Stimulated activated CD4-positive, alpha-beta T cell treated with anti-CD3 and anti-CD28 coated beads, TNF-alpha, amount 100 ng/mL, for 1 hour (primary cell): ENCODE measurements at places on chromosomes 3 and 15.

- no peak for DNase-seq
Observed at GRCh38 chr3:115792206-115792955, 169.1 kb downstream of the GAP43 start.

- DNase-seq = no peak
Observed at GRCh38 chr15:44782516-44782915, 46.2 kb downstream of the TRIM69 start.

DNA sequence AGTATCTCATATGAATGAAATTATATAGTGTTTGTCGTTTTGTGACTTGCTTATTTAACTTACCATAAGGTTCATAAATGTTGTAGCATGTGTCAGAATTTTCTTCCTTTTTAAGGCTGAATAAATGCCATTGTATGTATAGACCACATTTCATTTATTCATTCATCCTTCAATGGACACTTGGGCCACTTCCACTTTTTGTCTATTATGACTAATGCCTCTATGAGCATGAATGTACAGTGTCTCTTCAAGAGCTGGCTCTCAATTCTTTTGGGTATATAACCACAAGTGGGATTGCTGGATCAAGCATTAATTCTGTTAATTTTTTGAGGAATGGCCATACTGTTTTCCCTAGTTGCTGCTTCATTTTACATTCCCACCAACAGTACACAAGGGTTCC is 156.1 kb downstream of the VPS8 start:
- no peak for DNase-seq

GRCh38 chr15:91867581-91868026 is 14.1 kb downstream of the SLCO3A1 start:
- DNase-seq = no peak

DNA sequence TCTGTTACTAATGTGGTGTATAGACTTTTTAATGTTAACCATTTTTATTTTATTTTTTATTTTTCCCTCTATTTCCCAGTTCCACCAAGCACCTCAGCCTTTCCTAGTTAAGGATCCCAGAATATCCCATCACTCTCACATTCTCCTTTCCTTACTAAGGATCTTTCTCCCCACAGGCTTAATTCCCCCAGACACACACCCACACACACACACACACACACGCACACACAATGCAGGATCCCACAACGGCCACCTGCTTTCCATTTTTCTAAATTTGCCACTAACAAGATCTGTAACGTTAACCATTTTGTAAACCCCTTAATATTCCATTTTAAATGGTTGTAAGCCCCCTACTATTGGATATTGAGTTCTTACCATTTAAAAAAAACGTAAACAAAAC is 404.1 kb downstream of the ZIC1 start:
- no peak for DNase-seq

- DNase-seq = no peak
Observed at GRCh38 chr3:72155391-72156064, 370.6 kb upstream of the PROK2 start.

DNA sequence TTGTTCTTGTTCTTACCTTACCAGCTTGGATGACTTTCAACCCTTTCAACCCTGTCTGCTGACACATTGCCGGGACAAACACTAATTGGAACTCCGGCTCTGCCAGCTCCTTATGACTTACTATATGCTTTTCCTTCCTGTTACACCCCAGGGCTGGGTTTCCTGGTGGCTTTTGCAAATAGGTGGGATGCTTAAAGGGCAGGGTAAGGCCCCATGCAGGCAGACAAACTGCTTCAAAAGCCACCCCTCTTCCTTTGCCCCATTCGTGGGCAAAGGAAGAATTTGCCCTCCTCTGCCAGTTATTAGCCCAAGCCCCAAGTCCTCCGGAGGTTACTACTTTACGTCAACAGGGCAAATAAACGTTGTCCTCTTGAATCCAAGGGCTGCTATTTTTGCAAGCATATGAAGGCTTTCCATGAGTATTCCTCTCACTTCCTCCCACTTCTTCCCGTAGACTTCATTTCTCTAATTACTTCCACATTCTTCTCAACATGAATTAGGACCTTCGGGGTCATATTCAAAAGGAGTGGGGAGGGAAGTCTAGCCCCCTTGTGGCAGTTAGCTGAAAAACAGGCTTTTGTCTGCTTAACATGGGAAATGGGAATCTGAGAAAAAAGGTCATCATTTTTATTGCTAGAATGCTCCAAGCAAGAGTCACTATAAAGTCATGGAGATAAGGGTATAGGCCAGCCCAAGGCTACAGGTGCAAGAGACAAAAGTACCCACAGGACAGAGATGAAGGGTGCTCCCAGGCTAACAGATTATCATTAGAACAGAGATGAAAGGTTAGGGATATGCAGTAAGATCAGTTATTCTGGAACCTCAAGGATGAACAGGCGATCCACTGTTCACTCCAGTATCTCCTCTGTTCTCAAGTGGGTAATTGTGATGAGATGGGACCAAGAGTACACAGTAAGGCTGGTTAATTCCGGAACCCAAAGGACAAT is 56.3 kb upstream of the FSTL1 start:
- DNase-seq = no peak

DNA sequence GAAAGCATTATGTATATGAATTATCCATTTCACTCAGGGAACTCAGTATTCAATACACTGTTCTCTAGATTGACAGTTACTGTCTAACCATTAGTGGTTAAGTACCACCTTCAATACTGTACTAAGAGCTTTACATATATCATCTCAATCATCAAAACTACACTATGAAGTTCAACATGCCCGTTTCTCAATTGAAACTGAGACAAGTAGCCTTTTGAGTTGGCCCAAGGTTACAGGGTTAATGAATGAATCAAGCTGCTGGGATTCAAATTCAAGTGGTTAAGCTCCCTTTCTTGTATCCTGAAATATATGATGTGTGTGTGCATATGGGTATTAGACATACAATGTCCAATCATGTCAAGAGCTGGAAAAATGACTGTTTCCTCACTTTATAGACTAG is 5.8 kb downstream of the TASOR start:
- no peak for DNase-seq

GRCh38 chr3:108017587-108017986 is 73.2 kb downstream of the CD47 start:
- DNase-seq = no peak

- DNase-seq = no peak
Observed at GRCh38 chr3:24545887-24546286, 51.2 kb upstream of the THRB start.

DNA sequence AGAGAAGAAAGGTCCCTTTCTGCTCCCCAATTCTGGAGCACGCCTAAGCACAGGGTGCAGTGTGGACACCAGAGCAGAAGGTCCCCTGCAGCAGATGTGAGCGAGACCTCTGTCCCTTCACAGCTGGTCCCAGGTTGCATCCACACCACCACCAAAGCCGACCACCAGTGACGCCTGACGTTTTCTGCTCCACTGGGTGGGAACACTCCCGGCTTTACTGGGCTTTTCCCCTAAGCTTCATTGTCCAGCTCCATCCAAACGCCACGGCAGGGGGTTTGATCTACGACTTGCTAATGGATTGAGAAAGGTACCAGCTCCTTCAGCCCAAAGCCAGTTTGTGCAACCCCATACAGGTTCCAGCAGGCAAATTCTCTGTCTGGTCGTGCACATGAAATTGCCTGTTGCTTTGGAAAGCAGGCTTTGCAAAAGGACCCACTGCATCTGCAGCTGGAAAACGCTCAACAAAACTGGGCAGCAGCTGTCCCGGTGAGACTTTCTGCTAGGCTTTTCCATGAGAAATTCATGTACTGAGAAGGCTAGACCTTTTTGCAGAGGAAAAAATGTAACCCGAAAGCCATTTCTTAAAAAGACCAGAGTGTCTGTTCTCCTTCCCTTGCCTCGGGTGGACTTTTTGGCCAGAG is 31.1 kb downstream of the ADAMTS17 start:
- DNase-seq = no peak

- DNase-seq = no peak
Observed at GRCh38 chr3:40995271-40995670, 204.0 kb upstream of the CTNNB1 start.

DNA sequence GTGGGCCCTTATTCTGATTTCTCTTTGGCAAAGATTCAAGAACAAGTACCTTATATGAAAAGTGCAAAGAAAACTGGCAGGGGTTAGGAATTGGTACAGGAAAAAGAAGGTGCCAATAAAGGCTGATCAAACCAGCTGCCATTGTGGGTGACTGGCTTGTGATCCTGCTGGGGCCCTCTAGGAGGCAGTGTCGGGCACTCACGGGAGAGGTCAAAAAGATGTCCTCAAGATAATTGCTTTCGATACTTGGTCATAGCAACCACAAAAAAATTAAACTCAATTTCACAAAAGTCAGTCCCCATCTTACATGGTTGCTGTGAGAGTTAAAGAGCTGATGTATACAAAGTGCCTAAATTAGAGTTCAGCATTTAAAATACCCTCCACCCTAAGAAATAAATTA is 31.0 kb upstream of the CAV3 start:
- no peak for DNase-seq

DNA sequence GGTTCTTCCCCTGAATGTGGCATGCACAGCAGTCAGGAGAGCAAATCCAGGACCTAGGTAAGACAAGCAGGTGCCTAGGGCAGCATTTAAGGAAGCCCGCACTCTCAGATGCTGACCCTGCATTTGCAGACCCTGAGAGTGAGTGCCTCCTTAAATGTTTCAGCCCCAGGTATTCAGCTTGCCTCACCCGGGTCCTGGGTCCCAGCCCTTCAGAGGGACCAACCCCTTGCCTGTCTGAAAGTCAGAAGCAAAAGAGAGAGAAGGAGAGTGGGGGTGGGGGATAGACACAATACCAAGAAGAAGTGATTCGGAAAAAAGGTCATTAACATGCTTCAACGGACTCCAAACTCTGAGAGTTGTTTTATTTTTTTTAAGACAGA is 75.0 kb downstream of the MEGF11 start:
- DNase-seq = no peak

GRCh38 chr3:55669133-55669532 is 182.0 kb upstream of the WNT5A start:
- no peak for DNase-seq

- DNase-seq = no peak
Observed at GRCh38 chr15:23567921-23568320, 2.4 kb downstream of the MKRN3 start.

DNA sequence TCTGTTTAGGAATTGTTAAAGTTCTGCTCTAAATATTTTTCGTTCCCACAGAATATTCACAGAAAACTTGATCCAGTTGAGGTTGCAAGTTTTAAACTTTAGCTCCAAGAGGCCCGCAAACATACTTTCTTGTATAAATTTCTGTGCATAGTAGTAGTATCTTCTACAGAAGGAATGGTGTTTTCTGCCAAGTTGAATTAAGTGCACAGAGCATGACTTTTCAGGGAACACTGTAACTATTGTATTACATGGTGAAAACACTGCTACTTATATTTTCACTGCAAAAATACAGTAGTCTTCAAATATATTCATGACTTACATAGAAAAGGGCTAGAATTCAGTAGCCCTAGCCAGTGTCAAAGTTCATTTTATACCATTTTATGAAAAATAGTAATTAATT is 67.0 kb downstream of the SUCNR1 start:
- DNase-seq = no peak

DNA sequence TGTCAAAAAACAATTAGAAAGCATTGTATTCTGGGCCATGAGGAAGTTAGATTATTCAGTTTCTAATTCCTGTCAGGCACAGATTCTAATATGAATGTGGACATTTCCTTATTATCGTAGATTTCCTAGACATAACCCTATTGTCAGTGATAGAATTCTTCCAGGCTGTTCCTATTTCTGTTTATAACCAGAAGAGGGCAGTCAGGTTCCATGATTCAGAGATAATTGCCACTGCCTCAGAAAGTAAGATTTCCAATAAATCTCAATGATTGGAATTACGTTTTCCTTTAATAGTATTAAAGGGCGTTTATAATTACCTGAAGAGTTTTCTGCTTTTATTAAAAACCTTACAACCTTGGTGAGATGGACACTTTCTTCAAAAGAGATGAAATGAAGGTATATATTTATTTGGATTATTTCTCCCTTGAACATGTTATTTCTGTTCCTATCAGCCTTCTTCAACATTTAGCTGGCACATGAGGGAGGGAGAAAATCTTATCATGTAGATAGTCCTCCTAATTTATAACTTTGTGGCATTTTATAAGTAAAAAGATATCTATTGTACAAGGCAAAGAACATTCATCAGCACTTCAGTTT is 439.2 kb downstream of the MCTP2 start:
- DNase-seq = no peak

GRCh38 chr3:135581806-135582205 is 383.7 kb upstream of the PPP2R3A start:
- no peak for DNase-seq

GRCh38 chr15:52082197-52083036 is 30.2 kb downstream of the BCL2L10 start:
- DNase-seq = no peak

- DNase-seq = no peak
Observed at GRCh38 chr3:130258532-130258952, 86.9 kb upstream of the COL6A5 start.

- DNase-seq = no peak
Observed at GRCh38 chr15:99169769-99170311, 65.0 kb downstream of the SYNM start.

- no peak for DNase-seq
Observed at GRCh38 chr3:181741417-181741816, 29.7 kb downstream of the SOX2 start.

GRCh38 chr3:165078293-165078692 is at the start of gene SI:
SI (minus strand) TSS chr3:165078496; CDS start chr3:165076012, 2,484 bp downstream.
- no peak for DNase-seq

DNA sequence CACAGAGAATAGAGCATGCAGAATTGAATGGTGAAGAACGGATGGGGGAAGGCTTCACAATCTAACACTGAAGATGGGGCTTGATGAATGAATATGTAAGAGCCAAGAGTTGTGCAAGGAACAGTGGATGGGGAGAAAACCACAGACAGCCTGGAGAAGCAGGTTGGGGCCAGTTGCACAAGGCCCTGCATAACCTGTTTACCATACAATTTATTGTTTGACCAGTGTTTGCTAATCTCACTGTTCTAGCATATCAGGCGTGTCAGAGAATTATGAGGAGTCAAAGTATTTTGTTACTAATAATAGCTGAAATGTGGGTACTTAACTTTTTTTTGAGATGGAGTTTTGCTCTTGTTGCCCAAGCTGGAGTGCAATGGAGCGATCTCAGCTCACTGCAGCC is 36.4 kb downstream of the LINS1 start:
- no peak for DNase-seq

DNA sequence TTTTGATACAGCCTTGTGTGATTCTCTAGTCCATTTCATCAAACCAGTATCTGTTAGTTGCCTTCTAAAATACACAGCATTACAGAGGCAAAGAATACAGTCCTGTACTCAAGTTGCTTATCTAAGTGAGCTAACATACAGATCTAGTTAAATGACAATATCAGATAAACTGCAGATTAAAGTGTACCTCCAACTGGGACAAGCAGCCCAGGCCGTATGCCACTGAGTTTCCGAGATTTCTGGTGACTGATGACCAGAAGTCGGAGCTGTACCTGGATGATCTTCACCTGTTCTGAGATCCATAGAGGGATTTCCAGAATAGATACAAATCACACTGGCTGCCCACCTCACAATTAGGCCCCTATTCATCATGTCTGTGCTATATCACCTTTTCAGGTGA is 6.3 kb upstream of the TRIM59 start:
- no peak for DNase-seq
